ENCODE measurements at places on chromosomes 11 and 22. TPM values are rescaled to one million over a fixed set of nuclear protein-coding genes. Genes with fewer than 3 reads are reported as not detected.

The TMEM132A gene
- 154 TPM for total RNA-seq

The ACR gene
- 0.07 TPM for total RNA-seq

The ZC3H12C gene
- 7.1 TPM for total RNA-seq

The SPI1 gene
- not detected for total RNA-seq

The KRTAP5-7 gene
- not detected for total RNA-seq

The MPEG1 gene
- total RNA-seq, result not detected

The PIK3IP1 gene
- total RNA-seq, result 9.8 TPM

The TIMM10B gene
- 33.7 TPM for total RNA-seq

The ELFN2 gene
- 0.11 TPM for total RNA-seq

The CEP126 gene
- 0.53 TPM for total RNA-seq

The GVQW3 gene
- 8.1 TPM for total RNA-seq

The KCNK7 gene
- total RNA-seq, result 0.25 TPM

The CLDN5 gene
- 1.0 TPM for total RNA-seq

The SYCE3 gene
- not detected for total RNA-seq

The LBHD1 gene
- 11.6 TPM for total RNA-seq

The TEX54 gene
- not detected for total RNA-seq

The CSNK1E gene
- 262 TPM for total RNA-seq

The OR52I2 gene
- total RNA-seq, result not detected

The MRGPRX4 gene
- not detected for total RNA-seq

The BCO2 gene
- total RNA-seq, result 24.1 TPM

The DBX1 gene
- not detected for total RNA-seq

The TXNRD2 gene
- total RNA-seq, result 16.1 TPM

The OR5J2 gene
- not detected for total RNA-seq

The OR51B4 gene
- 0.57 TPM for total RNA-seq

The FAM83F gene
- 0.18 TPM for total RNA-seq

The GDPD4 gene
- not detected for total RNA-seq

The UVRAG gene
- total RNA-seq, result 34.0 TPM

The CCDC134 gene
- total RNA-seq, result 19.3 TPM

The ANO1 gene
- 0.86 TPM for total RNA-seq

The GRK3 gene
- 10.5 TPM for total RNA-seq

The CCDC89 gene
- total RNA-seq, result 0.21 TPM

The MMP13 gene
- total RNA-seq, result not detected

The CNGA4 gene
- total RNA-seq, result 0.32 TPM

The OR2AT4 gene
- not detected for total RNA-seq

The OR8K5 gene
- not detected for total RNA-seq

The SLC25A17 gene
- 11.2 TPM for total RNA-seq

The RASGRP2 gene
- total RNA-seq, result 29.5 TPM

The LRRC55 gene
- total RNA-seq, result 0.21 TPM

The MN1 gene
- 27.8 TPM for total RNA-seq

Measured in cardiac muscle cell (in vitro differentiated cells and primary cell).